Astrocyte of the hippocampus (primary cell): ENCODE measurements at places on chromosomes 2 and 18.

- peak; percentile 6 for DNase-seq
Observed at GRCh38 chr2:44705356-44705755, 236.1 kb upstream of the SIX3 start.

DNA sequence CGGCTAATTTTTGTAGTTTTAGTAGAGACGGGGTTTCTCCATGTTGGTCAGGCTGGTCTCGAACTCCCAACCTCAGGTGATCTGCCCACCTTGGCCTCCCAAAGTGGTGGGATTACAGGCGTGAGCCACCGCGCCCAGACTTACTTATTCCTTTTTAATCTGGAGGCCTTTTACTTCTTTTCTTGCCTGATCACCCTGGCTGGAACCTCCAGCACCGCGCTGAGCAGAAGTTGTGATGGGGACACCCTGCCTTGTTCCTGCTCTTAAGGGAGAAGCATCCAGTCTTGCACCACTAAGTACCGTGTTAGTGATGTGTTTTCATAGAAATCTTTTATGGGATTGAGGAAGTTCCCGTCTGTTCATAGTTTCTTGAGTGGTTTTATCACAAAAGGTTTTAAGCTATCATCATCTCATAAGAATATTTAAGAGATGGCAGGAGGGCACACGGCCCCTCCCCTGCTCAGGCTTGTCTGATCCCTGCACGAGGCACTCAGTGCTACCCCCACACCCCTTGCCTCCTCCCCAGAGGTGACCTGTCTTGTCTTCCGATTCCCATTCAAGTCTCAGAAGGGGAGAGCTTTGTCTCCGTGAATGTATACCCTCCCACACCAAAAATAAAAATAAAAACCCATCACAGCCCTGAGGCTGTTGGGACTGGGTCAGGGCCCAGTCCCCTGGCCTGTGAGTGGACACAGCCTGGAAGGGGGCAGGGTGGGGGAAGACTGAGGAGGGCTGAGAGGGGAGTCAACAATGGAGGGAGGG lies 65.3 kb upstream of the SMAD7 start:
- DNase-seq: no peak

DNA sequence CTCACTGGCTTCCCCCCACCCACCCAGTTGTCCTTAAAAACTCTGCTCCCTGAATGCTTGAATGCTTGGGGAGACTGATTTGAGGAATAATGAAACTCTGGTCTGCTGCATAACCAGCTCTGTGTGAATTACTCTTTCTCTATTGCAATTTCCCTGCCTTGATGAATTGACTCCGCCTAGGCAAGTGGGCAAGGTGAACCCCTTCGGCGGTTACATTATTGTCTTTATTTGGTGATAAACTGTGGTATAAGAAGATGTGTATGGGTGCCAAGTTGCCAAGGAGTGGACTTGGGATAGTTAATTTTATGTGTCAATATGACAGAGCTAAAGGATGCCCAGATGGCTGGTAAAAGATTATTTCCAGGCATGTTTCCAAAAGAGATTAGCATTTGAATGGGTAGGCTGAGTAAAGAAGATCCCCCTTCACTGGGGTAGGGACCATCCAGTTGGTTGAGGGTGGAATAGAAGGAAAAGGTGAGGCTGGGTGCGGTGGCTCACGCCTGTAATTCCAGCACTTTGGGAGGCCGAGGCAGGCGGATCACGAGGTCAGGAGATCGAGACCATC lies 98.5 kb upstream of the HAAO start:
- no peak for DNase-seq

DNA sequence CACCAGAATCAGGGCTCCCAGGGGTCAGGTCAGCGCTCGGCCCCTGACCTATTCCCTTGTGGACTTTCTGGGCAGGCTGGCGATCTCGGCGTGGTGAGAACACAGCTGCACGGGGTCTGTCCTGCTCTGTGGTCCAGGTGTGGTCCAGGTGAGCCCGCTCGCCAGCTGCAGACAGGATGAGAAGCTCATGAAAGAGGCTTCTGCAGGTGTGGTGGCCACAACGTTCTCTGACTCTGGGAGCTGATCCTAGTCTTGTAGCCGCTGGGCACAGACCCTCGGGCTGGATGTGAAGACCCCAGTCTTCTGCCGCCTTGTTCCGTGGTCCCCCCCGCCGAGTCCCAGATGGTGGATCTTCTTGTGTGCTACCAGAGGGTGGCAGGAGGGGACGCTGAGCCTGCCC lies 129.7 kb downstream of the RTP5 start:
- no peak for DNase-seq

GRCh38 chr2:74558284-74559230 lies 4.0 kb downstream of the DOK1 start:
- no peak for DNase-seq

DNA sequence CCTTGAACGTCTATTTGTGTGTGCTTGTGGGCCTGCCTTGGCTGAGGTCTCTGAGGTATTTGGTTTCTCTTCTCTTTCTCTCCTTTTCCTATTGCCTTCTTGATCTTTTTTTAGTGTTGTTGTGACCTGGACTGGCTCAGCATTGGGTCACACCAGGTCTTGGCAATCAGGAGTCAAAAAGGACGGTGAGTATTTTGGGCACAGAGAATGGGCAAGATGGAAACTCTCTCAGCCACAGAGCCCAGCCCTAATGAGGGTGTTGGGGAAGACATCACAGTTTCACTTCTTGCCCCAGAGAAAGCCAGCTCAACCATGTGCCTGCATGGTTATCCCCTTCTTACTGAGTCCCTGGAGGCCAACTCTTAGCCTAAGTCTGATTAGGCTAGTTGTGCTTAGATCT lies 13.7 kb upstream of the INO80C start:
- no peak for DNase-seq

DNA sequence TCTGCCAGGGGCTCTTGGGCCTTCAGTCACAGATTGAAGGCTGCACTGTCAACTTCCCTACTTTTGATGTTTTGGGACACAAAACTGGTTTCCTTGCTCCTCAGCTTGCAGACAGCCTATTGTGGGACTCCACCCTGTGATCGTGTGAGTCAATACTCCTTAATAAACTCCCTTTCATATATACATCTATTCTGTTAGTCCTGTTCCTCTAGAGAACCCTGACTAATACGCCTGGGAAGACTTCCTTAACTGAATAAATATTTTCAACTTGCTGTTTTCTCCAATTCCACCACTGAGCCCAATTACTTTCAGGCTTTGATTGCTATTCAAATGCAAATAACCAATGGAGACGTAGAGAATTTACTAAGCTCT lies 61.4 kb upstream of the CCDC195 start:
- DNase-seq: no peak
